B cell (primary cell): ENCODE measurements at places on chromosomes 2 and 18. TPM values are rescaled to one million over a fixed set of nuclear protein-coding genes. Genes with fewer than 3 reads are reported as not detected.

- DNase-seq, result no peak
These were observed 65.8 kb upstream of the ATL2 start for GRCh38 chr2:38442643-38443541.

- DNase-seq, result no peak
These were observed 5.3 kb upstream of the NPPC start for GRCh38 chr2:231931481-231931915.

DNA sequence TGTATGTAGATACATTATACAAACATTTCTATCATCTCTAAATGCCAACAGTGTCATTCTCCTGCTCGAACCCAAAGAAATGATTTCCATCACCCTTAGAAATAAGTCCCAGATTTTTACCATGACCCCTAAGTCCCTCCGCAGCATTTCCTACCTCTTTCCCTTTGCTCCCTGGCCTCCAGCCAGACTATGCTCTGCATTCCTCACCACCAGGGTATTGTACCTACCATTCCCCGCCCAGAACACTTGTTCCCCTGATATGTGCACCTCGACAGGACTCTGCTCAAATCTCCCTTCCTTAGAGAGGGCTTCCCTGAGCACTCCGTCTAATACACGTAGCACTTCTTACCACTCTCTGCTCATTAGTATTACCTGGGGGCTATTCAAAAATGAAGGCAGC lies 630.2 kb downstream of the ARHGAP15 start:
- no peak for DNase-seq

GRCh38 chr2:164439885-164440284 lies 181.4 kb downstream of the GRB14 start:
- no peak for DNase-seq

DNA sequence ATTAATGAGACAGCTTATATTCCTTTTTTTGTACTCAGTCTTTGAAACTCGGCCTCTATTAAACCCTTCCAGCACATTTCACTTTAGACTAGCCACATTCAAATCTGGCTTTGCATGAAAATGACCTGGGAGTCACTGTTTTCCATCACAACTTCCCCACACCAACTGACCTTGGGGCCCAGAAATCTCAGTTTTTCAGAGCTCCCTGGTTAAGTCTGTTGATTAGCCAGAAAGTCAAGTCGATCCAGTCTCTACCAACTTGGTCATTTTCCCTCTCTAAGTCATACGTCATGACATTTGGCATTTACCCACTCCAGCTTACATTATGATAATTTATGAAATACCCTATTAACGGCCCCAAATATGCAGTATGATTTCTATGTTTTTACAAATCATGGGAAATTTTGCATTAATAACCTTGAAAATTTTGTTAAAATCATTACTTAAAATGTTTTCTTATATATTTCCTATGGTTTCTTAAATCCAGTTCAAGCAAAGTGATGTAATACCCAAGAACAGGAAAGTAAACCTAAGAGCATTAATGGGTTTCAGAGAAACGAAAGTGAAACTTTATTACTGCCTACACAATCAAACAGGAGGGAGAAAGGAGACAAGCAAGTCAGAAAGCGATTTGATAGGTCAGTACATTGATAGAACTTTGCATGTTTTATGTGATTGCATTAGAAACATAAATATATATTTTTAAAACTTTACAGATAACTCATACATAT lies 77.1 kb downstream of the SPATS2L start:
- peak; percentile 13 for DNase-seq

DNA sequence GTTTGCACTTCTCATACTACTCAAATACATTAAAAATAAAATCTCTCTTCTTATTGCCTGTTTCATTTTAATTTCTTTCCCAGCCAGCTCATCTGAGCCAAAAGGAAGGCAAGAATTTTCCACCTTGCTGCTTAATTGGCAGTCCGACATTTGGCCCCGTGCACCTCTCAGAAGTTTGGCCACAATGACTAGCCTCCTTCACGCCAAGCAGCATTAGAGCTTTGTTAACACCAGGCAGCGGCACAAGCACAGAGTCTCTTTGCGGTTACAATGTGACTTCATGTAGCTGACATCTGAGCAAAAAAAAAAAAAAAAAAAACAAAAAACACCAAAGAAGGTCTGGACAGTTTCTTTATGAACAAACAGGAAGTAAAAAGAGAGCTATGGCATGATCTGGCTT lies 248.9 kb downstream of the OSR1 start:
- no peak for DNase-seq

DNA sequence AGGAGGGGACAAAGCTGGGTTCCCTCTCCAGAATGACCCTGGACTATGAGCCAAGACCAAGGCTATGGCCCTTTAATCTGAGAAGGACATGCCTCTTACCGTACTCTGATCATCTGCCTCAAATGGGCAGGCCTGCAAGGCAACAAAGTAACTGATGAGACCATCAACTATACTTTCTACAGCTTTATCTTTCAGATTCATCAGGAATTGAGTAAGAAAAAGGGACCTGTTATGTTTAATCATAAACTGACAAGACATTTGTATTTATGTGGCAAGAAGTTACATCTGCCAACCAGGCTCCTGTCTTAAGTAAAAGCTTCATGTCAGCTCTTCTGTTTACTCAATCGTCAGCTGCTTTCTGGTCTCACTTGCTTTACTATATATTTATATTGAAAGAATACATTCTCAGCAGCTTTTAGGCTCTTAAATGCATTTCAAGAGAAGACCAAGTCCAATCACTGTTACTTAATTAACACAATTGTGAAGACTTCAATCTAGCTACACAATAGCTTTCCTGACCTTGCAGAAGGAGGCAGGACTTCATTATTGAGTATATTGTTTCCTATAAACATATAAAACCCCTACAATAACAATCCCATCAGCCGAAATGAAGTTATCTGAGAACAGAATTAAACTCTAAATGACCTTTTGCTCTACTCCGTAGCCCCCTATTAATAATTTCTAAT lies 163.8 kb downstream of the ETAA1 start:
- DNase-seq, result no peak

- no peak for DNase-seq
These were observed 179.3 kb upstream of the MGAT5 start for GRCh38 chr2:134074619-134075018.

DNA sequence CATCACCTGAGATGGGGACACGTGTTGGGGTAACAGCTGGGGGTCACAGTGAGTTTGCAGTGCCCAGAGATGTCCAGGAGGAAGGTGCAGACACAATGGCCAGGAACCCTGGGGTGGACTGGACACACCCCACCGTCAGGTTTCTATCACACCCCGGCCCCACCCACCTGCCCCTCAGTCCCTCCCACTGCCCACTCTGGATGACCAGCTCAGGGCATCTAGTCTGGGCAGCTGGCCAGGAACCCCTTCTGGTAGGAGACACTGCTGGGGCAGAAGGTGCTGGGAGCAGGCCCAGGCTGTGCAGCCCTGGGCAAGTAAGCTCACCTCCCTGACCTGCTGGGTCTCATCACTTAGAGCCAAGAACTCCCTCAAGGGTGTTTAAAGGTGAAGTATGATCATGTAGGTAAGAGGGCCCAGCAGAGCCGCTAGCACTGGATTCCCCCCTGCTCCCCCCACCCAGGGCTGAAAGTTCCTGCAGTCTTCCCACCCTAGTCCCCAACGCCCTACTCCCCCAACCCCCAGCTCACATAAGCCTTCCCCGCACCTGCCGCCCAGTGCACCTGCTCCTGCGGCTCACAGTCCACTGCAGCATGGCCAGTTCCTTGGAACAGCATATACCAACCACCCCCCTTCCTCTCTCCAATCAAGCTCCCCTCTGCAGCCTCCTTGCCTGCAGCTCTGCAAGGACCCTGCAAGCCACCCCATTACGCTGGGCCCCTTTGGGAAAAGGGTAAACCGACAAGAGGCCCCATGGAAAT lies 17.3 kb downstream of the BIN1 start:
- DNase-seq, result no peak

GRCh38 chr18:33051407-33051806 lies 278.6 kb upstream of the KLHL14 start:
- no peak for DNase-seq

DNA sequence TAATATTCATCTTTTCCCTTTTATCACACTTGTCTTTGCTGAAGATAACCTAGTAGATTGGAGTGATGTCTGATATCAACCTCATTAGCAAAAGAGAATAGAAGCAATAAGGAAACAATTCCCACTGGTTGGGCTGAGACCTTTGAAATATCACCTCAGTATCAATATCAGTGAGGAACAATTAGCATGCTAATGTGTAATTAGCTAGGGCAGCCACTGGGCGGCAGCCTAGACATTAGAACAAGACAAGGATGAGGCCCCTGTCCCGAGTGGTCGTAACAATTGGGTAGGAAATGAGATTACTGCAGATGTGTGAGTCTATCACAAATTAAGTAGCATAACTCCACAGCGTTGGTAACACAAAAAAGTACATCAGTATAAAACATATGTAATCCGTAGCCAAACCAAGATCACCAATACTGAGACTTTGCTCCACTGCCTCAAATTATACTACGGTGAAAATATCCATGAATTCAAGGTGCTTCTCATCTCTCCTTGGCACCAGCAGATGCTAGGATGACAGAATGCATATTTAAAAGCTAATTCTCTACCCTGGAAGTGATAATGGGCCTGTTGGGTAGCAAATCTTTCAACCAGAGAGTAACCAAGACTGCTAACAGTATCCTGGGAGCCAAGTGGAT lies 99.1 kb downstream of the ALPK2 start:
- peak; percentile 82 for DNase-seq

- peak; percentile 59 for DNase-seq
These were observed 156.1 kb upstream of the APCDD1 start for GRCh38 chr18:10298346-10298745.

DNA sequence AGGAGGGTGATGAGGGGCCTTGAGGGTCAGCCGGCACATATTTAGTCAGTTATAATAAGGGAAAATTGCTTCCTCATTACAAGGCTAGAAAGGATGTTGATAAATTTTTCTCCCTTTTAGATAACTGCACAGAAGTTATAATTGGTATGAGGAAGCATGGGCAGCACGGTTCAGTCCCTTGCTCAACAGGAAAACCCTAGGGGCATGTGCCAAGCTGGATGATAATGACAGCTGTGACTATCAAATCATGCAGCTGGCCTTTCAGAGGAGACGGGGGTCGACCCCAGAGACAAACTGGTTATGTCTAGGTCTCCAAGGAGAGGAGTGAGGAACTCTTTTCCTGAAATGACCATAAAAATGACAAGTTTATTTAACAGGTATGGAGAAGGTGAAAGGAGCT lies 448.1 kb upstream of the VRK2 start:
- DNase-seq, result no peak

- DNase-seq, result no peak
These were observed 306.4 kb downstream of the TSN start for GRCh38 chr2:122061831-122062230.

DNA sequence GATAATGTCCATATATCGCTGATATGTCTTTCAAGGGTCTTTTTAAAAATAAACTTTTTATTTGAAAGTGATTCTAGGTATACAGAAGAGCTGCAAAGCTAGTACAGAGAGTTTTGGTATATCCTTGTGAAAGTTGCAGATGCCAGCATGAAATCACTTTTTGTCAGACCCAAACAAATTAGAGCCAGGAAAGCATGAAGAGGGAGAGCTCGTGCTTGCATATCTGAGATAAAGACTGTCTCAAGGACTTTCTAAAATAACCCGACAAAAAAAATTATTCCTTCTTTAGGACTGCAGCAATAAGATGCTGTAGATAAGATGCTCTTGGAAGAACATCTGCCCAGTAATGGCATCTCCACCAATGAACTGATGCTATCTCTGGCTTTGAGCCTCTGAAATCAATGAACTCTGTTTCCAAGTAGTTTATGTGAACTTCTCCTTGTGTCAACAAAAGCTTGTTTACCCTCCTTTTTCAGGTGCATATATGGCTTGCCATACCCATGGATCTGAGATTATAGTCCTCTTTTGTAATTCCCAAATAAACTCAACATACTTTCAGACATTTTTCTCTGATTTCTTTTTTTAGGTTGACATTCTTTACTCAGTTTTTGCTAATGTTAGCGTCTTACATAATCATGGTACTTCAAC lies 774.6 kb upstream of the FAM98A start:
- no peak for DNase-seq

GRCh38 chr2:222451224-222451674 lies 26.9 kb downstream of the SGPP2 start:
- DNase-seq, result no peak

DNA sequence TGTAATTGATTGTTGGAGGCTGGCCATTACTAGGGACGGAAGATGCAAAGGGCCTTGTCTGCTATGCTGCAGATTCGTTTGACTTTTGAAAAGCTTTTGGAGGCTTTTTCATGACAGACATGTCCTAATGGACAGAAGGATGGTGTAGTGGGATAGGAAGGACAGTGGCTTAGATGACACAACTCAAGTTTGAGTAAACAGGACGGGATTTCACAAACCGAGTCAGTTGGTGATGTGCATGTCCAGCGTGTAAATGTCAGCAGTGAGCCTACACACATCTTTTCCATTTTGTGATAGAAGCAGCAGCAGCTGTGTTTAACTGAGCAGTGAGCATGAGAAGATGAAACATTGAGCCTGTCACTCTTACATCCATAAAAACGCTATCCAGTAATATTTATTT lies 76.0 kb downstream of the NCK2 start:
- no peak for DNase-seq

- DNase-seq, result no peak
These were observed 33.1 kb upstream of the DTNA start for GRCh38 chr18:34676816-34677574.

DNA sequence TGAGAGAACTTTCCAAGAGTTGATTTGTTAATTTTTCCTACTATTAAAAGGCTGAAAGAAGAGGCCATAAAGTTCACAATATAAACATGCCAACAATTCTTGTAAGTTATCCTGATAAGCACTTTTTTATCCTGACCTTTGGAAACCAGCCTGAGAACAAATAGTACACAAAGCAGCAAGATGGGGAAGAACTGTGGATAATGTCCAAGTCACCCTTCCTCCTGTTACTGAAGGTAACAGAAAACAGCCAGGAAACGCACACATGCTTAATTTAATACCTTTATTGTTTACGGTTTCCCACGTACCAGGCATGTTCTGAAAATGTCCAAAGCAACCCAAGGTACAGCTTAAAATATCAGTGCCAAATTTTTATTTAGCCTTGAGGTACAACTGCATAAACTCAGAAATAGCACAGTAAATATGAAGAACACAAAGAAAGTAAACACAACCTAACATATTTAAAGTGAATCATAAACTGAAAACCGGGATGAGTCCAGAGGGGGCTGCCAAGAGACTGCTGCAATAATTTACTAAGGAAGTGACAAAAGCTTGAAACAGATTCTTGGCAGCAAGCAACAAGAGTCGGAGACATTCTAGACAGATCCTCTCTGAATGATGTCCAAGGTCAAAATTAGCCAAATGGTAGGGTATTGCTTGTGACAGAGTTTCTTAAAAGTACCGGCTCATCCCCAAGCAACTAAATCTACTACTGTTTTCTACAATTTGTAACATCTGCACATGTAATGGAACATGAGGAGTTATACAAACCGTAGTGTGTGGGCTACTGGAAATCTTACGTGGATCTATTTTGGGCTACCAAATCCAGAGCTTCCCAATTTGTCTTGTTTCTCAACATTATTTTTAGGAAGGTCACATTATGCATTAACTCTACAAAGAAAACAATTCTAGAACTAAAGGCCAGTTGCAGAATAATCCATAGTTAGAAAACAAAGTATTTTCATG lies 93.2 kb downstream of the CABYR start:
- no peak for DNase-seq

The RNF144A gene
- 1.6 and 2.5 TPM in 2 replicates for total RNA-seq

The SPR gene
- not detected in 2 replicates for total RNA-seq

The LYPD1 gene
- total RNA-seq, result 0.22 TPM in 1 of 2 replicates, not detected in the other

The ZNF385B gene
- total RNA-seq, result not detected in 2 replicates

The IL37 gene
- total RNA-seq, result 0.79 TPM in 1 of 2 replicates, not detected in the other

The FSHR gene
- total RNA-seq, result not detected in 2 replicates

The ITGA4 gene
- 169 and 174 TPM in 2 replicates for total RNA-seq

The PARD6G gene
- not detected in 2 replicates for total RNA-seq

The UGT1A6 gene
- not detected in 2 replicates for total RNA-seq
